ENCODE measurements at places on chromosomes 16 and 17.

- peak; percentile 41 for DNase-seq
Observed at GRCh38 chr16:71895679-71896365, 491 bp downstream of the IST1 start.

GRCh38 chr16:27313422-27314160 lies at the start of gene IL4R:
Gene IL4R, plus strand, starts transcription at chr16:27313974. Its CDS starts 26,230 bp downstream, at chr16:27340204.
- DNase-seq, result peak; percentile 82

DNA sequence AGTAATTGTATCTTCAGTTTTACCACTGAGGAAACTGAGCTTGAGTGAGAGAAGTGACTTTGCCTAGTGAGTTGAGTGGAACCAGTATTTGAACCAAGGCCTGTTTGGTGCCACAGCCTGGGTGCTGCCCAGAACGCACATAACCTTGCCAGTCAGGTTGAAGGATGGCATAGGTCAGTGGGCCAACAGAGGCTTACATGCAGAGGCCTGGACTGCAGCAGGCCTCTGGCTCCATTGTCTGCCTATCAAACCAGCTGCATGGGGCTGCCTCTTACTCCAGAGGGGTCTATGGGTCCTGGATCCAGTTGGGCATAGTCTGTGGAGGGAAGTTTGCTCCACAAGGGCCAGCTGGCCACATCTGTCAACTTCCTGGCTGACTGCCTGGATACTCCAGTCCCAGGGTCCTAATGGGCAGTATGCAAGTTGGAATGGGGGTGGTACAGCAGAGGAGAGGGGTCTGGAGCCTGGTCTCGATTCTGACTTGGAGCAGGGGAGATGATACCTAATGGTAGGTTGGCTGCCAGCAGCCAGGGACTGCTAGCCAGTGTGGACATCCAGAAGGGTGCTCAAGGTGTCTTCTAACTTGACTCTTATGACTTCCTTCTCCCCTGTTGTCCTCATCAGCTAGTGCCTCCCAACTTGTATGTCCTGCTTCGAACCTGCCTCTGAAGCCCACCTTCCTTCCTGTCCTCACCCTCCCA lies 11.1 kb upstream of the RNF112 start:
- DNase-seq, result no peak

DNA sequence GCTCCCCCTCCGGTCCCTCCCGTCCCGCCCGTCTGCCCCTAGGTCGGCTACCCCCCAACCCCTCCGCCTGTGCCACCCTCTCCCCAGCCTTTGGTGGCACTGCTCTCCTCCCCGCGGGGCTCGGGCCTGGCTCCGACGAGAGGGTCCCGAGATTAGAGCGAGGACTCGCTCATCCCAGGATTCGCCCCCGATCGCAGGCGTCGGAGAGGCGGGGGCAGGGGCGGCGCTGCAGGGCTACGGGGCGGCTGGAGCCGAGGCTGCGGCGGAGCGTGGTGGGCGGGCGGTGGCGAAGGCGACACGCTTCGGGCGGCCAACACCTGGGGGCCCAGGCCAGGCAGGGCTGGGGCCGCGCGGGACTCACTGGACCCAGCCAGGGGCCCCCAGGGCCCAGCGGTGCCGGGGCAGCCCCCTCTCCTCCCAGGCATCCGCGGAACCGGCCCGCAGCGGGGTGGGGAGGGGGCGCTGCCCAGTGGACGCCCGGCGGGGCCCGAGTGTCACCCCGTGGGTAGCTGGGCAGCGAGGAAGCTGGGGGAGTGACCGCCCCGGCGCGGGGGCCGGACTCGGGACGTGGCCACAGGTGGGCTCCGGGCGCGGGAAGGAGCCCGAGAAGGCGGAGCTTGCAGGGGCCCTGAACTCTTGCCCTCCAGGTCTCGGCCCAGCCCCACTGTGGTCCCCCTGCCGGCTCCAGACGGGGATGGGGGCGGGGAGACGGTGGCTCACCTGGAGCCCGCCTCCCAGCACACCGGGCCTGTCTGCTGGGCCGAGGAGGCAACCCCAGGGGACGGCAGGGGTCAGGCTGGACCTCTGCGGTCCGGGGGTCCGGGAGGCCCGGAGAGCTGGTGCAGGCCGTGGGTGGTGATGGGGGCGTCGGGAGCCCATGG lies 1.5 kb downstream of the MGAT5B start:
- DNase-seq, result no peak

DNA sequence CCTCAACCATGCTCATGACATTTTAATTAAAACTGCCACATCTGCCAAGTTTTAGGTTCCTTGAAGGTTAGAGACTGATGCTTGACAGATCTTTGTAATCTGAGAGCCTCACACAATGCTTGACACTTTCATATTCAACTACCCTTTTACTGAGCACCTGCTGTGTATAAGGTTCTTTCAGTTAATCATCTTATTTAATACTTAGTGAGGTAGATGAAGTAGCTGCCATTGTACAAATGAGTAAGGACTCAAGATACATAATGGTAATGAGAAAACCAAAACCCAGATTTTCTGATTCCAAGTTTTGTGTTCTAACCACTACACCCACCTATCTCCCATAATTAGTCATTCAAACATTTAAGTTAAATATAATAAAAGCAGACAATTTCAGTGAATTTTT lies 35.4 kb upstream of the ARL6IP1 start:
- no peak for DNase-seq

DNA sequence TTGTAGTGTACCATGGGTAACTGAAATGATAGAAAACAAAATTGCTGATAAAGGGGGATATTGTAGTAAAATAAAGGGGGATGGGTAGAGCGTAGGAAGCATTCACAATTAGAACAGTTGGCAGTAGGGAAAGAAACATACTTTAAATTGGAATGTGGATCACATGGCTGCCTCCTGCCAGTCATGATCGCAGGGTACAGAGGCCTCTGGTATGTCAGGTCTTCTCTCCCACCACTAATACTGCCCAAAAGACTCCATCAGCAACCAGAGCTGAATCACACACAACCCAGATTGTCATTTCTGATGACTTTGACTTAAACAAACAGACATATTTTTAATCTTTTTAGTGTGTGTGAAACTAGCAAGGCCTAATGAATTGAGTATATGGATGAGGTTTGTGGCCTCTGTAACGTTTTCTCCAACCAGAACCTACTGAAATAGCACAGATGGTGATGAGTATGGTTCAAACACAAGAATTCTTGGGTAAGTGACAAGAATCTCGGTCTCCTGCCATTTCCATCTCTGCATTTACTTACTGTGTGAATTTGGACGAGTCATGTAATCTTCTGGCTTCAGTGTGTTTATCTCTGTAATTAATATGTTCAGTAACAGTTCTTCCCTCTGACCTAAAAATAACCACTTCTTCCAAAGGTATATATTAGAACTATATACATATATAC lies 112.6 kb downstream of the USP22 start:
- DNase-seq, result no peak
